ENCODE measurements at places on chromosomes 2 and 18.

DNA sequence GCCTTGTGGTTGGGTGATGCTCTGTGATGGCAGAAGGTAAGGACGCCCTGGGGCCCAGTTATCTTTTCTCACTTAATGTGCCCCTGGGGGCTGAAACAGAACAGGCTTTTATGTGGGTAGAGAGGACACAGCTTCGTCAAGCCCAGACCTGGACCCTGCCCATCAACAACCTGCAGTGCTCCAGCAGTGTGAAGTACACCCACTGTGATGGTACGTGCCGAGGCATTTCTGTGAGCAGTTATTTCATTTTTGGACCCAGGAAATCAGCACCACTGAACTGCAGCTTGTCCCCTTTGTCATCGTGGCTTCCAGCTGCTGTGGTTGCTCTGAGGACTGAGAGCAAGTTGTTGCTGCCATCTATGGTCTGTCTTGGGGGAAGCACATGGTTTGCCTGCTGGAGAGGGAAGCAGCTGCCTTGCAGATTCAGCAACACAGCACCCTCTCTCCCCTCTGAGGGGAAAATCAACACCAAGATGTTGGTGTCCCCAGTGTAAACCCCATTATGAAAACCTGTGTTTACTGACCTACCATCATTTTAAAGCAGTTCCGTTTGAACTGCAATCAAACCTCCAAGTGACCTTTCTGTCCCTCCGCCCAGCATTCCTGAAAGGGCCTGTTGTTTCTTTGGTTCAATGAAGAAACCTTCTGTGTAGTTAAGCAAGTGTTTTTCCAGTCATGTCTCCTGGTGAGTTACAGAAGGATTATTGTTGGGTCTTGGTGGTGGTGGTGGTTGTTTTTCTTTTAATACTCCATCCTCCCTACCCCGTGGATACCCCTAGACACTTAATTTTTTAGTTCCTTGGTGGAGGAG is 158.2 kb downstream of the MGAT5 start:
- peak; percentile 64 for DNase-seq

GRCh38 chr2:145692971-145693478 is 1173.1 kb upstream of the ZEB2 start:
- no peak for DNase-seq

DNA sequence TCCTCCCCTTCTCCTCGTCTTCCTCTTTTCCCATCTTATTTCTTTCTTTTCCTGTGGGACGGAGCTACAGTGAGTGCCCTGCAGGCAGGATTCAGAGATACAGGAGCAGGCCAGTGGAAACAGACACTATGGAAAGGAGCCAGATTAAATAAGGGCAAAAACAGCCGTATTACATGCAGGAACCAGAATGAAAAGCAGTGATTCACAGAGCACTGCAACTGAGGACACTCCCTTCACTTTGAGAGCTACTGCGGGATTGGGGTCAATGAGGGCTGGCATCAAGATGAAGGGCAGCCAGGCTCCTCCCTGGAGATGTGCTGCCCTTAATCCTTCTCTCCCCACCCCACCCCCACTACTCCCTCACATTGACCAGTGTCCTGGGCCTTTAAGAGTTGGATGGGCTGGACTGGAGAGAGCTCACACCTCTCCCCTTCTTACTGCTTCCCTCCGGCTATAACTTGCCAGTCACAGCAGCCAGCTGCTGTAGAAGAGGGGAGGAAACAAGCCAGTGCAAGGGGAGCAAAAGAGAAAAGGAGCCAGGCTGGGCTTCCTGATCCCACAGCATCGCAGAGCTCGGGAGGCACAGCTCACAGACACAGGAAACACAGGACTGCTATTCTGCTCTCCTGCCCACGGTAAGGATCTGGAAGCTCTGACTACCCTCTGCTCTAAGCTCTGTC is at the start of gene PLCD4:
TSS of gene PLCD4 (plus strand) at position 464 of the 680 bp plus-strand sequence. CDS start 7,841 bp downstream, outside the sequence.
- DNase-seq: no peak

DNA sequence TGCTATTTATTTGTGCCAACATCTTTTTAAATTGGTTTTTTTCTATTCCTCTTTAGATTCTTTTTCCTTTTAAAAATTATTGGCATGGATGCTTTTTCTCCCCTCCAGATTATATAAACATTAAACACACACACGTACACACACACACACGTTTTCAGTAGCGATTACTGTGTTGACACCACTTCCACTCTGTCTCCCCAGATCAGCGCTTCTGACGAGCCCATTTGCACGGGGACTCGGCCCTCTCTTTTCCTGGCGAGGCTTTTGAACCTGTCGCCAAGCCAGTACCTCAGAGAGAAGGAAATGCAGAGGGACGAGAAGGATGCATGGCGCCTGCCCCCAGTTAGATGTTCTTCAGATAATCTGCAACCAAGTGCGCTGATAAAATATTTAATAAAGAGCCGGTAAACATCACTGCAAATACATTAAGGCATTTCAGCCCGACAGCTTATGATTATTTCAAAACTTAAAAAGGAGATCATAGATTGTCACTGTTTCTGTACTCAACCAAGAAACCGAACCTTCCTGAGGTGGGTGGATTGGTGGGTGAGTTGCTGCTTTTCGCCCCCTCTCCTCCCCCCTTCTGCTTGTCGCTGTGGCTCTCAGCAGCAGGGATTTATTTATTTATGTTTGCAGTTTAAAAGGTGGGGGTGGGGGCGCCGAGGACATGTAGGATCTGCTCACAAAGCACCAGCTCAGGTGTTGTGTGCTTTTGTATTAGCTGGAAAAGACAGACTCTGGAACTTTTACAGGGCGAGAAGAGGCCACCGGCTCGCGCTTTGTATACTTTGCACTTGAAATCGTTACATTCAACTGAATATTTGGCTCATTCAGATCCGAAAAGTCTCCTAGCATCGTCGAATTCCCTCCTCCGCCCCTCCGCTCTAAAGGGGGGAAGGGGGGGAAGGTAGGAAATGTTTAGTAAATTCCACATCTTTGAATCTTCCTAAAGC is 787 bp upstream of the TBR1 start:
- DNase-seq: no peak

DNA sequence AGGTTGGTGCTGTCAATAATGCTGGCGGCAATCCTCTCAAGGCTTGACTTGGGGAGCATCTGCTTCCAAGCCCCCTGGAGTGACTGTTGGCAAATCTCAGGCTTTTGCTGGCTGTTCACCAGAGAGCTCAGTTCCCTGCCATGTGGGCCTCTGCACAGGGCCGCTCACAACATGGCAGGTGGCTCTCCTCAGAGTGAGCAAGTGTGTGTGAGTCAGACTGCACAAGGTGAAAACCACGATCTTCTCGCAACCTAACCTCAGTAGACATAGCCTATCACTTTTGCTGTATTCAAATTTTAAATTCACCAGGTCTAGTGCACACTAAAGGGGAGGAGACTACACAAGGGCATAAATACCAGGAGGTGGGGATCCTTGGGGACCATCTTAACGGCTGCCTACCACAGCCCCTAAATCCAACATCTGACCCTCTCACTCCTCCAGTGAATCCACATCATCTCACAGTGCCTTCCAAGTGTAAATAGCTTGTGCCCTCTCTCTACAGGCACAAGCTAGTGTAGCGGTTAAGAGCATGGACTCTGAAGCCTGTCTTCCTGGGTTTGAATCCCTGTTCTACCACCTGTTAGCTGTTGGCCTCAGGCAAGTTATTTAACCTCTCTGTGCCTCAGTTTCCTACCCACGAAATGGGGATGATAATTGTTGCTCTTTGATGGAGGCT is 187.7 kb upstream of the CXCR4 start:
- DNase-seq: no peak

GRCh38 chr18:58175122-58175785 is 131.2 kb downstream of the NEDD4L start:
- DNase-seq: no peak

- DNase-seq: peak; percentile 35
Observed at GRCh38 chr18:13375302-13376255, 157.0 kb downstream of the LDLRAD4 start.

- no peak for DNase-seq
Observed at GRCh38 chr2:165990846-165991245, 37.3 kb upstream of the TTC21B start.

DNA sequence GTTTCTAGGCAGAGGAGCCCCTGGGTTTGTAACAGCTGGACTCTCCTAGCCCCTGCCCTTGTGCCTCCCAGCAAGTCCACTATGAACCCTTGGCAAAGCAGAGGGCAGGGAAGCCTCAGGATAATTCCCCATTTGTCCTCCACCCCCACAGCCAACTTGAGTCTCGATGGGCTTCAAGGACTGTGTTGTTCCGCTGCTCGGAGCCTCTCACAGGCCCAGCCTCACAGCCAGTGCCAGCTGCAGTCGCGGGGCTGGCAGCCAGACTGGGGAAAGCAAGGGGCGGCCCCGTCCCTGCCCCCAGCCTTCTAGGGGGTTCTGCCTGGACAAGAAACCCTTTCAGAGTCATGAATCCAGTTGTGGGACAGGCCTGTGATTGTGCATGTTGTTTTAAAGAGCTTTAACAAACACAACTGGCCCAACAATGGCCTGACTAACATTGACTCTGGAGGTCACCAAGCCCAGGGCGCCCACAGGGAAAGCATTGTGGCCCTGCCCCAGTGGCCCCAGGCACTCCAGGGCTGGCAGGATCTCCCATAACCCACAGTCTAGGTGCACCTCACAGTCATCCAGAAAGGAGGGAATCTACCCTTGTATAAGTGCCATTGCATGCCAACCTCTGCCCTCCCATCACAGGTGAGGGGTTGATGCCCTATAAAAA is 71.8 kb upstream of the DAPL1 start:
- DNase-seq: no peak

- peak; percentile 6 for DNase-seq
Observed at GRCh38 chr2:71613953-71614925, 160.9 kb downstream of the DYSF start.

- DNase-seq: no peak
Observed at GRCh38 chr2:222470802-222471468, 46.6 kb downstream of the SGPP2 start.

- DNase-seq: no peak
Observed at GRCh38 chr2:193988784-193989183, 1668.2 kb upstream of the SLC39A10 start.

- no peak for DNase-seq
Observed at GRCh38 chr2:127305990-127306585, 12.1 kb upstream of the ERCC3 start.

Data from ovary (tissue), 10 donors.